Substantia nigra (tissue), 51 donors: ENCODE measurements at places on chromosomes 7 and 10.

DNA sequence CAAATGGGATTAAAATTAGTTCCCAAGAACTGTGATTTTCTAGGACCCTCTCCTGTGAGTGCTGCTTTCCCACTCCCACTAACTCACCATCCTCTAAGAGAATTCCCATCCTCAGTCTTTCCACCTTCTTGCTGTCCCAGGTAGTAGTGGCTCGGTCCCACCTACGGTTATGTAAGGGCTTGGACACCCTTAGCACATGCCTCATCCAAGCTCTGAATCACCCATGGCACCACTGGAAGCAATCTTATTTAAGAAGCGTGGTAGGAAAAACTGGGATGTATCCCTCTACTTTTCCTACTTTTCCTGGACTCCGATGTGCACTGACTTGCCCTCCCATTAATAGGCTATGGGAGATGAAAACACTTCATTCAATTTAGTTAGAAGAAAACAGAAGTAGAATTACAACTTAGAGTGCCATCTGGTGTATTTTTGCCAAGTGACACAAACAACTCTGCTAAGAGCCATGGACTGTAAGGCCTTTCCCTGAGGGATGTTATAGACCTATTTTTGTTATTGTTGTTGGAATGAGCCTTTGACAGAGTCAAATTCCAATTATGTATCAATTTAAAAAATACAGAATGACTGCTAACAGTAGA lies 13.7 kb upstream of the ANKRD22 start:
- no peak for DNase-seq

DNA sequence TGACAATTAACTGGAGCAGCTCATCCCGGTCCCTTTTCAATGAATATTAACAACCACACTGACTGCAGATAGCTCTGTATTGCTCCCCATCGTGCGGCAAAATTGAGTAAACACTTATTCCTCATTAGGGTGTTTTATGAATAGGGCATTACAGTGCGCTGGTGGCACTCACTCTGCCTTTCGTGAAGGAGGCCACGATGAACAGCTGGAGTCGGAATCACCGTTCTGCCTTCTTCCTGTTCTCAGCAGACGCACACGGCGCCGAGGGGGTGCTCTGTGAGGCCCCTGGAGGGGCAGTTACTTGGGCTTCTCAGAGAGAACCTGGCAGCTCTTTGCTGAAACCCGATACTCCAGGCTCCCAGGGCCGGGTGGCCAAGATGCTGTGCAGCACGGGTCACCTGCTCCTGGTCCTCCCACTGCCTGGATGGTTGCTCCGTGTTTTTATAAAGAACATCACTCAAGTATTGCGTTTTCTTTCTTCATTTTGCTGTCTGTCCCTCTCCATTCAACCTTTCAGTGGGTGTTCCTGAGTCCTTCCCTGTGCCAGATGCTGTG lies 241.9 kb downstream of the GLRX3 start:
- DNase-seq = no peak

- no peak for DNase-seq
Measured at GRCh38 chr7:90655566-90655965, 59.4 kb downstream of the CDK14 start.

DNA sequence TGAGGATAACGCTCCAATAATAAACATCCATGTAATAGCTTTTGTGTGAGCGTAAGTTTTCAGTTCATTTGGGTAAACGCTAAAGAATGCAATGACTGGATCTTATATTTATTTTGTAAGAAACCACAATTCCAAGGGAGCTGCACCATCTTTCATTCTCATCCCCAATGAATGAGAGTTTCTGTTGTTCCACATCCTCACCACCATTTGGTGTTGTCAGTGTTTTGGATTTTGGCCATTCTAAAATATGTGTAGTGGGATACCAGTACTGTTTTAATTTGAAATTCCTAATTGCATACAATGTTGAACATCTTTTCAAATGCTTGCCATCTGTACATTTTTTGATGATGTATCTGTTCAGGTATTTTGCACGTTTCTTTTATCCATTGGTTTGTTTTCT lies 50.9 kb upstream of the SEMA3D start:
- DNase-seq = no peak

- DNase-seq = no peak
Measured at GRCh38 chr10:100006243-100006886, 3.4 kb downstream of the DNMBP start.

- DNase-seq = no peak
Measured at GRCh38 chr10:22612318-22612717, 102.1 kb downstream of the PIP4K2A start.

DNA sequence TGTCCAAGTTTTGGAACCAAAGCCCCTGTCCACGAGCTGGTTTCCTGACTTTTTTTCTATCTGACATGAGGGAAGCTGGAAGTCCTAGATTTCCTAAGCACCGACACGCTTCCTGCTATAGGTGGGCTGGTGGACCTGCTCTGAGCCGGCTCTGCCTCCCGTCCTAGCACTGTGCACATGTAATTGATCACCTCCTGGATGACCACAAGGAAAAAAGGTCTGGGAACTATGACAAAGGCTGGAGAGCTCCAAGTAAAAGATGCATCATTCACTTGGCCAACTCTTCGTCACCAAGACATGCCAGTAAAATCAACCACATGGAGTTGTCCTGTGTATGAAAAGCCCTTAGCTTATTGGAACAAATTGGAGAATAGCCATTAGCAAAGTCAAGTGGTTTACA lies 104.8 kb downstream of the ITIH5 start:
- DNase-seq = no peak

DNA sequence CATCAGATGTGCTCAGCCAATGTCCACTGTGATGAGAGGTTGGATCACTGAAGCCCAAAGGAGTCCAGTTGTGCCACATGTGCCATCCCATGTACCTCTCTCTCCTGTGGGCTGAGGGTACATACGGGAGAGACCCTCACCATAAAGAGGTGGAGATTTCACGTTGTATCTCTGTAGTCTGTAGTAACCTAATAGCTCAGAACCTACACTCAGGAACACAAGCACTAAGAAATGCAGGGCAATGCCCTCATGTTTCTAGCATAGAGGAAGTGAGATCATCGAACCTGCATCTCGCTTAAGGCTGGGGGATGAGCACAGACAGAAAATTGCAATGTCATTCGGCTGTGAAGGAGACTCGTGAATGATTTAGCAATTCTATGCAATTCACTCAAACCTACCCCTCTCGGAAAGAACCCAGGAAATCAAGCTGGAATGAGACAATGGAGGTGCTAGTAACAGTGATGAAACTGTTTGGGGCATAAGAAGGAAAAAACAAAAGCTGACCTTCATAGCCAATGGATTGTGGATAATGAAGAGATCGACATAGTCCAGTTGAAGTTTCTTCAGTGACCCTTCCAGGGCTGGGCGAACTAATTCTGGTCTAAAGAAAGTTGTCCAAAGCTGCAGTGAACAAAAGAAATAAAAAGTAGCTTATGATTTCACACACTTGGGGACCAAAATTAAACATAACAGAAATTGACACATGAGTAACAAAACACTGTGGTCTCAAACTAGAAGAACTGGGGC lies 80.3 kb upstream of the UCN3 start:
- DNase-seq = no peak

GRCh38 chr10:5023177-5023805 lies 19.6 kb upstream of the AKR1C2 start:
- no peak for DNase-seq

- DNase-seq = peak; percentile 55
Measured at GRCh38 chr7:106057962-106058927, 53.9 kb downstream of the SYPL1 start.

GRCh38 chr7:120052884-120053382 lies 220.0 kb upstream of the KCND2 start:
- DNase-seq = no peak

GRCh38 chr7:127514499-127514898 lies 70.9 kb downstream of the GCC1 start:
- DNase-seq = no peak
